ENCODE measurements at places on chromosomes 4 and X. TPM values are rescaled to one million over a fixed set of nuclear protein-coding genes. Genes with fewer than 3 reads are reported as not detected.

CLDN22 gene
- total RNA-seq = not detected

XAGE2 gene
- not detected for total RNA-seq

PDCL2 gene
- total RNA-seq = not detected

CENPU gene
- 1.8 TPM for total RNA-seq

MGAT4D gene
- total RNA-seq = not detected

RASL11B gene
- 0.28 TPM for total RNA-seq

MSX1 gene
- 7.8 TPM for total RNA-seq

CCDC120 gene
- 0.09 TPM for total RNA-seq

SERPINA7 gene
- total RNA-seq = not detected

NDST3 gene
- total RNA-seq = not detected

RHOXF1 gene
- not detected for total RNA-seq

MAGEB1 gene
- total RNA-seq = not detected

ZCCHC18 gene
- total RNA-seq = 0.57 TPM

OSTC gene
- total RNA-seq = 257 TPM

ELF4 gene
- 9.1 TPM for total RNA-seq

UGT2B10 gene
- total RNA-seq = not detected

TAF9B gene
- 16.8 TPM for total RNA-seq

ARHGAP36 gene
- total RNA-seq = not detected

STK32B gene
- 3.3 TPM for total RNA-seq

PSAPL1 gene
- total RNA-seq = not detected

GRXCR1 gene
- not detected for total RNA-seq

NSG1 gene
- 19.9 TPM for total RNA-seq

PRR32 gene
- total RNA-seq = not detected

ART3 gene
- total RNA-seq = 0.09 TPM

DIAPH2 gene
- 11.6 TPM for total RNA-seq

MRFAP1L1 gene
- total RNA-seq = 44.8 TPM

UGT2B11 gene
- not detected for total RNA-seq

PTPN13 gene
- total RNA-seq = 37.3 TPM

SLC9B1 gene
- total RNA-seq = 0.83 TPM

WDFY3 gene
- total RNA-seq = 43.0 TPM

PARM1 gene
- total RNA-seq = 2.0 TPM

HPSE gene
- 0.83 TPM for total RNA-seq

PHKA1 gene
- total RNA-seq = 3.6 TPM

PPP1R2C gene
- not detected for total RNA-seq

GPRASP2 gene
- 16.0 TPM for total RNA-seq

Measured in smooth muscle cell of bladder (primary cell).